AG04450 (cell line): ENCODE measurements at places on chromosomes 5 and 9.

- no peak for DNase-seq
Observed at GRCh38 chr9:17052626-17053025, 82.2 kb upstream of the CNTLN start.

GRCh38 chr5:50807661-50808060 lies 141.2 kb downstream of the PARP8 start:
- DNase-seq: no peak

DNA sequence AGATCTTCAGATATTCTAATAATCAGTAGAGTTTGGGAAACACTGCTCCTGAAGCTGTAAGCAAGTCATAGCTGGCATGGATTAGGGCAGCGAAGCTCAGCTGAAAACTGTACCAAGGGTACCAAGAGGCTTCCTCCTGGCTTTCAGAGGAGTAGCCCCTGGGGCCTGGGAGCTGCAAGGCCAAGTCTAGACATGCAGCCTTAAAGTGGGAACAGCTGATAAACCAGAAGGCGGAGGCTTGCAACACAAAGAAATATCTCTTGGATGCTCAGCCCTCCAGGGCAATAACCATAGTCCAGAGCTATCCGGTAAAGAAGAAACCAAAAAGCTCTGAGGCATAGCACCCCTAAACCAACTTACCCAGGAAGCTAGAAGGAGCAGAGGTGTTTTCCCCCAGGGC lies 51.5 kb downstream of the MRPS30 start:
- DNase-seq: no peak

DNA sequence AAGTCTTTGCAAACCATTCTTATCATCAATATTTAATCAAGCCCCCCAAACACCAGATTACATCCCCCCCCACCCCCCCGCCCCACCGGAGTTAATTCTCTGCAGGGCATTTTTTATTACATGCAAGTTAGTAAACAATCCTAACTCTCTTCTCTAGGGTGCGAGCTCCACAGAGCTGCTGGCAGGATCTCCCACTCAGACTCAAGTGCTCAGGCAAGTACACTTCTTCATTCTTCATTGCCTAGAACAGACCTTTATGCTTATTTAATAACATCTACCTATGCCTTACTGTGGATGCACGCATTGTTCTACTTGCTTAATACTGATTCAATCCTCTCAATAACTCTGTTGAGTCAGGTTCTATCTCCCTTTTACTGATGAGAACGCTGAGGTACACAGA lies 9.9 kb downstream of the SAXO1 start:
- no peak for DNase-seq

DNA sequence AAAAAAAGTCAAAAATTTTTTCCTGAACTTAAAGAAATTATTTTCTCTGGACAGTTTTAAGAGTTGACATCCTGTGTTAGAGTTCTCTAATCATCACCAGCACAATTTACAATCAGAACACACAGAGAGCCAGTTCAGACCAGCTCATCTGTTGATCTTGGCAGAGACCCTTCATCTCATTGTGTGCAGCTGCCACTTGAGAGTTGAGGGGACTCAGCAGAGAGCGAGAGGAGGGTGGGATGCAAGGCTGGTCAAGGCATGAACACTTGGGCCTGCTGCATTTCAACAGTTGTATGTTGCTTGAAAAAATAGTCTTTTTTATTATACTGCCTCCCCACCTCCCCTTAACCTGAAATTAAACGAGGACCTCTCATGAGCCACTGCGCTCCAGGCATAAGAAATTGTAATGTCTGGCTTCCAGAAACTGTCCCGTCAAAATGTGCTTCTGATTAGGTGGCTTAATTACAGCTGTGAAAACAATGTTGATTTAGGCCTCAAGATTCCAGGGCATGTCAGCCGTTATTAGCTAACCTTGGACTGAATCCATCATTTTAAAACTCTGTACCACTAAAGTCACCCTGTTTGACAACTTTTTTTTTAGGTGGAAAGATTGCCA lies 383.6 kb downstream of the CCDC171 start:
- DNase-seq: no peak

DNA sequence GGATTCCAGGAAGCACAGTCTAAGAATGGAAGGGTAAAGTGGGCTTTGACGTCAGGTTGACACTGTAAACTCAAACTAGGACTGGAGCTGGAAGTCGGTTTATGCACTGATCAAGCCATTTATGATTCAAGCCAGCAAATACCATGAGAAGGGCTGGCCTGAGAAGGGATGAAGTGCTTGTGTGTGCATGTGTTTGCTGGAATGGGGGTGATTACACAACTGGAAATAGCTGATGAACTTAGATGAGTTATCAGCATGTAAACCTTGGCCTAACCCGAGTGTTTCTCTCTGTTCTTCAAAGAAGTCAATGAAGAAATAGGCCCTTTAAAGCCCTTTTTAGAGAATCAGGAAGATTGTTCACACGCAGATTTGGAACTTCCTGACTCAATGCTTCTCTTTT lies 287.6 kb downstream of the RFX3 start:
- DNase-seq: peak; percentile 24

- DNase-seq: peak; percentile 52
Observed at GRCh38 chr9:105510024-105510423, 47.9 kb upstream of the FKTN start.

DNA sequence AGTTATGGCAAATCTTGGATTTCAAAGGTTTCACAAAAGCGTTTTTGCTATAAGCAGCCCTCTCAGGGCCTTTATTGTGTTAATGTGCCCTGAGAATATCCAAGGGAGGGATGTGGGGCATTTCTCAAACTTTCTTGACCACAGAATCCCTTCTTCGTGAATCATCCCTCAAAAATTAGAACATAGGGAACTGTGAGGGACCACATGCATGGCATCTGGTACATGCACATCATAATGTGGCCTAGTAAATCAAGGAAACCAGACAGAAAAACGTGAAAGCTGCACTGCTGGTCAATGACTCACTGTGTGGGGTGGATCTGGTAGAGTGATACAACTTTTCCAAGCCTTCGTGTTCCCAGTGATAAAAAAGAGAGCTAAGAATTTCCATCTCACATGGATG lies 22.4 kb downstream of the DDX31 start:
- peak; percentile 96 for DNase-seq

DNA sequence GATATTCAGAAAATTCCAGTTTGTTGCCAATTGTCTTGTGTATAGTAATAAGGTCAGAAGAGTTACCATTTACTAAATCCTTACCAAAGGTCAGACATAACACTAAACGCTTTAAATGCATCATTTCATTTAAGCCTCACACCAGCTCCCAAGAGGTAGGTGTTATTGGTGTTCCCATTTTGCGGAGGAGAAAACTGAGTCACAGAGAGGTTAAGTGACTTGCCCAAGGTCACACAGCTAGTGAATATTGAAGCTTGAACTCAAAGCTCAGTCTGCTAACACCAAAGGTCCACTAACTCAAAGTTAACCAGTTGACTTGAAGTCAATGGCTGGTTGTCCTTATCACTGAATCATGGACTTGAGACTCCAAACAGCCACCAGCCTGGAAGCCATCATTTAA lies 40.8 kb upstream of the NTNG2 start:
- DNase-seq: no peak

GRCh38 chr5:127343866-127344265 lies 53.3 kb downstream of the MEGF10 start:
- DNase-seq: no peak

GRCh38 chr9:18601026-18601425 lies 127.1 kb downstream of the ADAMTSL1 start:
- no peak for DNase-seq

GRCh38 chr5:97000391-97000790 lies 64.5 kb downstream of the LNPEP start:
- no peak for DNase-seq

GRCh38 chr5:167820101-167820990 lies 471.1 kb upstream of the WWC1 start:
- no peak for DNase-seq

DNA sequence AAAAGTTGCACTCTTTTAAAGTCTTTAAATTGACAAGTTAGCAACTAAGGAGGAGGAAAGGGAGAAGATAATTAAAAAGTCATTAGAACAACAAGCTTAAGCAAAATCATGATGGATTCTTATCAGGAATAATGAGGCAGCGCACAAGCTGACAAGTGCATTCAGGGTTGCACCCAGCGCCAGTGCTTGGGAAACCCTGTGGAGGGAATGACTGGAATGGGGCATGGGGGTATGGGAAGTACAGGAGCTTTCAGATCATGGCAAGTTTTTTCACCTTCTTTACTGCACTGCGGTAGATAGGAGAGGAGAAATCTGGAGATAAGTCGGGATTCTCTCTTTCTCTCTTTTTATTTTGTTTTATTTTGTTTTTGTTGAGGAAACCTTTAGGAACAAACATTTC lies 117.9 kb upstream of the CKMT2 start:
- no peak for DNase-seq

DNA sequence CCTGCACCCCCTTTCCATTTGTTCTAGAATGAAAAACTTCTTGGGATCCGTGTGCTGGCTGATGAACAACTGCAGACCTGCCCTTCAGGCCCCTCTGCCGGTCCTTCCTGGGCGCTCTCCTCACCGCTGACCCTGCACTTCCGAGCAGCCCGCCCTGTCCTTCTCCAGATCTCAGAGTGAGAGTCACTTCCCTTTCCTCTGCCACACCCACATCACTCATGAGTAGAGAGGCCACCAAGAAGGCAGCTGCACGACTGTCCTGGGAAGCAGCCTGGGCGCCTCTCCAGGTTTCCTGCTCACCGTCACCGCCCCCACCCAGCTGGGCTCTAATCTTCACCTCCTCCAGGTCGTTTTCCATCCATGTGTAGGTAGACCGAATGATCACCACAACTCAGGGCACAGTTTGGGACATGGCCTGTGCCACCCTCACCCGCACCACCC lies 35.0 kb upstream of the NSMF start:
- no peak for DNase-seq

GRCh38 chr5:162174358-162174974 lies 106.9 kb downstream of the GABRG2 start:
- DNase-seq: no peak

- DNase-seq: no peak
Observed at GRCh38 chr5:52710310-52710971, 77.3 kb upstream of the ITGA1 start.

DNA sequence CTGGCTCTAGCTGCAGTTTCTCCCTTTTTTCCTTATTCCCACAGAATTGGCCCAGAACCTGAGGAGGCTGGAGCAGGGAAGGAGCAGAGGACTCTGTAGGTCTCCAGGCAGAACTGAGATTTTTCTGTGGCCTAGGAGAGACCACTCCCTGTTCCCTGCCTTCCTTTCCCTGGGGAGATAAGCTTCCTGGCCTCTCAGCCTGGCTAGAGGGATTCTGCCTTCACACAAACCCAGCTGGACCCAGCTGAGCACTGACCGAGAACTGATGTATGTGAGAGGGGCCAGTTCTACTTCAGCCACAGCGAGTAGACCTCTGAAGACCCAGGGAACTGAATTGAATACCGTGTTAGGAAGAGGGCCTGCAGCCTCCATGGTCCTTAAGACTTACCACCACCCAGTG lies 48.0 kb downstream of the RUSC2 start:
- no peak for DNase-seq

DNA sequence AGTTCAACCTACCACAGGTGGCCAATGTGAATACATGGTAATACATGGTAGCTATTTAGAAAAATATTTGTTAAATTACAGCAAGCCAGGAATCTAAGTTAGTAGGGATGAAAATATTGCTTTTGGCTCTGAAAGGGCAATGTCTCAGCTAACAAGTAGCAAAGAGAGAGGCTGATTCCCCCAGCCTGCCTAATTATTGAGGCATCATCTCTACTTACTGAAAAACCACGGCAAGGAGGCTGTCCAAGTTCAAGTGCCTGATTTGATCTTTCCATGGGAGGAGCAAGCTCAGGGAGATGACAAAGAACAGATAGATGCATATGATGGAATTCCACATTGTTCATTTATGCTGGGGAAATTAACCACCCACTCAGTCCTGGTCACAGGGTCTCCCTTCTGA lies 28.7 kb upstream of the UBTD2 start:
- no peak for DNase-seq

DNA sequence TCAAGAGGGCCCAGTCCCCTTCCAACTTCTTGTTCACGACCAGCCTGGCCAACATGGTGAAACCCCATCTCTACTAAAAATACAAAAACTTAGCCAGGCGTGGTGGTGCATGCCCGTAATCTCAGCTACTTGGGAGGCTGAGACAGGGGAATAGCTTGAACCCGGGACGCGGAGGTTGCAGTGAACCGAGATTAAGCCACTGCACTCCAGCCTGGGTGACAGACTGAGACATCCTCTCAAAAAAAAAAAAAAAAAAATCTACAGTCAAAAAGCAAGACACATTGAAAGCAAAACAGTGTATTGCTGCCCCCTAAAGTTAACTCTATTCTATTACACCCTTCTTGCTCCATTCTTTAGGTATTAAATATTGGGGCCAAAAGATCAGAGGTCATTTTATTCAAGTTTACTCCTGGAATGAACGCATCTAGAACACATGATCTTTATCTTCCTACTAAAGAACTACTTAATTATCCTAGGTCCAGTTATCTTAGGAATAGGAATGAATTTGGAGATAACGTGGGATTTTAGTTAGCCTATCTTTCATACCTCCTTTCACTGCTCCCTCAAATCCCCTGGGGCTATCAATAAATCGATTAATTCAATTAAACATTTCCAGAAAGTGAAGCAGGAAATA lies 2.4 kb downstream of the ATG12 start:
- no peak for DNase-seq

GRCh38 chr9:128607642-128608350 lies 48.9 kb downstream of the DYNC2I2 start:
- DNase-seq: no peak

DNA sequence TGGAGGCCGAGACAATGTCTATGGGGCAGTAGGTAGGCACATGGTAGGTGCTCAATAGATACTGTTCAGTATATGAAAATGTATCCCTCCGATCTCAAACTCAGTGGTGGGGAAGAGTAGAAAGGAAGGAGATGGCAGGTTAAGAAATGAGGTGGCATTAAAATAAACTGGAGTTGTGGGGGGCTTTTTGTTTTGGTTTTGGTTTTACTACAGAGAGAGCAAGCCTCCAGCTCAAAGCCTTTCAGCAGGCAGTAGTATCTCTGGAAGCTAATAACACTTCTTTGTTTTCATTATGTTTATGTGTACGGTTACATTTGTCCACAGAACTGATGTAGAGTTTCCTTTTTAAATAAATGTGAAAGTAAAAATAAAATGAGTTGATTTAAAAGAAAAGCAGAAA lies 8.6 kb downstream of the MFAP3 start:
- no peak for DNase-seq

GRCh38 chr9:110954822-110955291 lies 83.4 kb downstream of the LPAR1 start:
- DNase-seq: peak; percentile 44

GRCh38 chr9:112326194-112326593 lies 7.2 kb downstream of the PTBP3 start:
- DNase-seq: no peak

DNA sequence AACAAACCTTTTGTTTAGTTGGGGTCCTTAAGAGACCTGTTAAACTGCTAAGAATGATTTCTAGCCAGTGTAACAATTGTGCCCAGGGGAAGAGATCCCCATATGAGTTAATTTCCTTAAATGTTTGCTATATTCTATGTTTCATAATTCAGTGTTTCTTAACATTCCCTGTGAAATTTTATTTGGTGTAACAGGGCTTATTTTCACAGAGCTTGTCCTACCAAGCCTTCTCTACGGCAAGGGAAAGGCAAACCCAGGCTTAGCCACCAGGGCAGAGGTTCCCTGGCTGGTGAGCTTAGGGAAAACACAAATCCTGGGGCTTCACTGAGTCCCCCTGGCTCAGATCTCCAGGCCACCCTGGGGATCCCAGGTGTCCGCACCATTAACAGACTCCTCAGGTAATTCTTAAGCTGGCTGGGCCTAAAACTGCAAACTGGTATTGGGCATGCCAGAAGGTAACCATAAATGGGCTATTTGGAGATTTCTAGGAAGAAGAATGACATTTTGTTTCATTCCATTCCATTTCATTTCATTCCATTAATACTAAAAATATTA lies 17.0 kb upstream of the LCP2 start:
- DNase-seq: no peak
